ENCODE measurements at places on chromosomes 2 and 18.

- no peaks in the 10 kb centered on the region for H3K4me1 ChIP-seq
- H3K27me3 ChIP-seq = peaks cover 28% of the 10 kb centered on the region
- peak; percentile 42 for DNase-seq
- no peak overlapping the region for H3K4me3 ChIP-seq
- H3K36me3 ChIP-seq = no peaks in the 10 kb centered on the region
Observed at GRCh38 chr18:79544386-79544963, 135.1 kb upstream of the CTDP1 start.

DNA sequence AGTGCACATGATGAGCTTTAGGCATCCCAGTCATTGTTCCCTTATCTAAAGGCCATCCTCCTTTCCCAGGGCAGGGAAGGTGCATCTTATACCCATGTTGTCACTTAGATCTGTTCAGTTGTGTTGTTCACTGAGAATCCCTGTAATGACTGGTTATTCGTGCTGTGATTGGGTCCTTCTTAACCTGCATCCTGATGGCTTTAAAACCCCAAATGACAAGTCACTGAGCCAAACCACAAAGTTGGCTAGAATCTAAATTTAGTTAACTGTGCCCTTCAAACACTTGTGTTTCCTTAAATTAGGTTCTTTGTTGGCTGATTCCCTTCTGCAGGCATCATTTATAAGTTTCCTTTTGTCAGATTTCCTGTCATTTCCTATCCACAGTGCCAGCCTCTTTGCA, 58.5 kb upstream of the SLC16A14 start:
- H3K4me1 ChIP-seq = no peaks in the 10 kb centered on the region
- no peak overlapping the region for H3K4me3 ChIP-seq
- no peaks in the 10 kb centered on the region for H3K36me3 ChIP-seq
- DNase-seq = no peak
- H3K27me3 ChIP-seq = no peaks in the 10 kb centered on the region
- H3K27ac ChIP-seq = no peak overlapping the region

DNA sequence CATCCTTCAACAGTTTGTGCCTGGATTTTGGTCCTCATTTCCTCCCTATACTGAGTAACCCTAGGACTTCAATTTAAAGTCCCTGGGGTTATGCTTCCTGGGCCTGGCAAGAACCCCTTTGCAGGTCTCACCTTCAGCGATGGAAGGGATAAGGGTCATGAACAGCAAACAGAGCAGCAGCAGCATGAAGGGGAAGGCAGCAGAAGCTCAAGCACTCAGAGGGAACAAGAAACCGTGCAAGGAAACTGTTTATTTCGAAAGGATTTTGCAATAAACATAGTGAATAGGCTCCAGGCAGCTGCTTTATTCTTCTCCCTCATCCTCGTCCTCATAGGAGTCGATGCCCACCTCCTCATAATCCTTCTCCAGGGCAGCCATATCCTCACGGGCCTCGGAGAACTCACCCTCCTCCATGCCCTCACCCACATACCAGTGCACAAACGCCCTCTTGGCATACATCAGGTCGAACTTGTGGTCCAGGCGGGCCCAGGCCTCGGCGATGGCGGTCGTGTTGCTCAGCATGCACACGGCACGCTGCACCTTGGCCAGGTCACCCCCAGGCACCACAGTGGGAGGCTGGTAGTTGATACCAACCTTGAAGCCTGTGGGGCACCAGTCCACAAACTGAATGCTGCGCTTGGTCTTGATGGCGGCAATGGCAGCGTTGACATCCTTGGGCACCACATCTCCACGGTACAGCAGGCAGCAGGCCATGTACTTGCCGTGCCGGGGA, 2.8 kb upstream of the TUBA4B start:
- H3K36me3 ChIP-seq = peaks cover 48% of the 10 kb centered on the region
- H3K4me1 ChIP-seq = peaks cover 43% of the 10 kb centered on the region
- DNase-seq = no peak
- no peak overlapping the region for H3K4me3 ChIP-seq

- no peak for DNase-seq
- no peaks in the 10 kb centered on the region for H3K27me3 ChIP-seq
- no peaks in the 10 kb centered on the region for H3K36me3 ChIP-seq
- no peaks in the 10 kb centered on the region for H3K4me1 ChIP-seq
- no peak overlapping the region for H3K27ac ChIP-seq
- no peak overlapping the region for H3K4me3 ChIP-seq
Observed at GRCh38 chr2:214628091-214628490, 181.4 kb downstream of the BARD1 start.

DNA sequence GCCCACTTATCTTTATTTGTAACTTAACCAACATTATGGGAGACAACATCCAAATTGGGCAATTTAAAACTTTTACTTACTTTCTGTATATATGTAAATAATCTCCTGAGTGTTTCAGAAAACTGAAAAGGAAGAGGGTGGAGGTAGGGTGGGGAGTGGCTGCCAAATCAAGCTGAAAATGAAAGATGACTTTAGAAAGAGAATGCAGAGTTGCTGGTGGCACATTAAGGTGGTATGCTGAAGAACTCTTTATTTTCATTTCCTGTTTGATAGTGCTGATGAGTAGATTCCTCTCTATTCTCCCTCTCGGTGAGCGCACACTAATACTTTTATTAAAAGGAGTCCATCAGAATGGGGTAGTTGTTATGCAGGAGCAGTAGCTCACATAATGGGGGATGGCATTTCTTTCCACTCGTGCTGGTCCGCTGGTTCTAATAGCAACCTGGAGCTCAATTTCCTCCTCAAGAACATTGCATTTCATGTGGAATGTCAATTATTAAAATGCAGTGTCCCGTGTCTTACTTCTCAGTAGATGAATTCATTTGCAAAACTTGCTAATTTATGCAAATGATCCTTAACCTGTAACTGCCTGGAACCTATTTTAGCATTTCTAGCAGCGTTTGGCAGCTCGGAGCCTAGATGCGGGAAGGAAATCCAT, 466.9 kb upstream of the HNRNPA3 start:
- no peak overlapping the region for H3K4me3 ChIP-seq
- no peak for DNase-seq
- H3K27me3 ChIP-seq = peaks cover 3% of the 10 kb centered on the region
- no peak overlapping the region for H3K27ac ChIP-seq

DNA sequence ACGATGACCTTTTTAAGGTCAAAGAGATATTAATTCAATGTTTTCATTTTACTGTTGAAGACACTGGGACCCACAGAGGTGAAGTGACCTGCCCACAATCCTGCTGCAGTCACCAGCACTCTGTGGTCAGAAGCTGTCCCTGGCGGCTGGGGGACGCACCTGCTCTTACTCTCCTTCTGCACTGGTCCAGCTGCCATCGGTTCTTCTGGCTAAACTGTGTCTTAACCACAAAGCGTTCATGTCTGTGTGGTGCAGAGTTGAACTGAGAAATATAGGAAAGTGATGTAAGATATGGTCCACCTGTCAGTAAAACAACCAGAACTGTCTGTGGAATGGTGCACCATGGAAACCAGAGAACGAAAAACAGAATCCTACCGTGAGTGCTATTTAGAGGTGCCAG, 44.9 kb upstream of the SMIM21 start:
- H3K27me3 ChIP-seq = no peaks in the 10 kb centered on the region
- DNase-seq = no peak
- H3K4me3 ChIP-seq = no peak overlapping the region
- H3K36me3 ChIP-seq = no peaks in the 10 kb centered on the region
- no peak overlapping the region for H3K27ac ChIP-seq
- no peaks in the 10 kb centered on the region for H3K4me1 ChIP-seq

DNA sequence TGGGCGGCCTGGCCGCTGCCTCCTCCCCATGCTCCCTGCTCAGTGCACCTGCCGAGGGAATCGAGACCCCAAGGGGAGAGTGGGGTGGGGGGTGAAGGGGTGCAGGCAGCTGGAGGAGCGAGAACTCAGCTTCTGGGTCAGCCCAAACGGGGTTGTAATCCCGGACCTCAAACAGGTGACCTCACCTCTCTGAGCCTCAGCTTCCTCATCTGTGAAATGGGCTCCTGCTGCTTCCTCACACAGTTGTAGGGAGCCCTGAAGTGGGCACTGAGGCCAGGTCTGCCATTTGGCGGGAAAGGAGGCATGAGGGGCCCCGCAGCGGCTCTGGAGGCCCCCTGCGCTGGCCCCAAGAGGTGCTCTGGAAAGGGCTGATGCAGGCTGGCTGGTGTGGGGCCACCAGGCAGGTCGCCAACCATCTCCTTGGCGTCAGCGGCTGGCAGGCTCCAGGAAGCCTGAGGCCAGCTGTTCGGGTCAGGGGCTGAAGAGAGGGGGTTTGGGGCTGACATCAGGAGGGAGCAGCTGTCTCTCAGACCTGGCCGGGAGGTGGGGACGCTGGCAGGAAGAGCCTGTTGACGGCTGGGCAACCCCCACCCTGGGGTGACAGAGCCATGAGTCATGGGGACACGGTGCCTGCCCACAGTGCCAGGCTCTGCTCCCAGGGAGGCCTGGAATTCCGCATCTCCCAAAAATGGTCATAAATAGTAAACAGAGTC, 4.9 kb downstream of the KLHL30 start:
- H3K36me3 ChIP-seq = no peaks in the 10 kb centered on the region
- H3K4me1 ChIP-seq = peaks cover 28% of the 10 kb centered on the region
- H3K27ac ChIP-seq = no peak overlapping the region
- DNase-seq = no peak
- H3K27me3 ChIP-seq = no peaks in the 10 kb centered on the region

- H3K36me3 ChIP-seq = no peaks in the 10 kb centered on the region
- no peak for DNase-seq
- H3K27ac ChIP-seq = peak overlapping the region; percentile 69
- H3K4me3 ChIP-seq = no peak overlapping the region
- H3K4me1 ChIP-seq = peaks cover 36% of the 10 kb centered on the region
Observed at GRCh38 chr2:196403471-196403870, 232.1 kb upstream of the STK17B start.

DNA sequence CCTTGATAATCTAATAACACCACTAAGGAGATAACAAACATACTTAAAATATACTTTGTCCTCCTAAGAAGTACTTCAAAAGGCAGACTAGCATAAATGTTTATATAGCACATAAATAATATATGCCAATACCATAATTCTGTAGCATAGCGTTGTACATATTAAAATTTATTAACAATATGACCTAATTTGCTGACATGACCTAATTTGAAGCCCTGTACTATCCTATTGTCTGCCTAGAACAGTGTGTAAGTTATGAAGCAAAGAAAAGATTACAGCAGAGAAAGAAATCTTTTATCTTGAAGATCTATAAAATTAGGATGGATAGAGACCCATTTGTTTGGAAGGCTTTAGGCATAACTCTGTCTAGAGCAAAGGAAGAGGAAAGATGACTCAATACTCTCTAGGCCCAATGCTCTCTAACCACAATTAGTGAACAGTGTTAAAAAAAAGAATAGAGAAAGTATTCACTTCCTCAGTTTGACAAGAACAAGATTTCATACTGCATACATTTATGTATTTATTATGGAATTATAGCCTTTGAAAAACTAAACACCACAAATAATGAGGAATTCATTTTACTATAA, 231.3 kb downstream of the ZRANB3 start:
- no peak for DNase-seq
- peaks cover 10% of the 10 kb centered on the region for H3K4me1 ChIP-seq

DNA sequence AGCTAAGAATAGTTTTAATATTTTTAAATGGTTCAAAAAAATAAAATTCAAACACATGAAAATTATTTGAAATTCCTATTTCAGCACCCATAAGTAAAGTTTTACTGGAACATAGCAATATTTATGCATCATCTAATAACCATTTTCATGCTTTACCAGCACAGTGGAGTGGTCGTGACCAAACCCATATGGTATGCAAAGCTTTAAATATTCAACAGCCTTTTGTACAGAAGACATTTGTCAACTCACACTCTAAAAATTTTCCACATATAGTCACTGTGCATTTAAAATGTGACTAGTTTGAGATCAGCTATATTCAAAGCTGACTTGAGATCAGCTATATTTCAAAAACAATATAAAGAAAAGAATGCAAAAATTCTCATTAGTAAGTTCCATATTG, 46.2 kb downstream of the PUM2 start:
- peaks cover 95% of the 10 kb centered on the region for H3K36me3 ChIP-seq
- H3K27ac ChIP-seq = peak overlapping the region; percentile 34
- no peak overlapping the region for H3K4me3 ChIP-seq
- peaks cover 14% of the 10 kb centered on the region for H3K4me1 ChIP-seq

GRCh38 chr18:74395648-74396154, 61.4 kb downstream of the DIPK1C start:
- H3K27me3 ChIP-seq = peaks cover 22% of the 10 kb centered on the region
- H3K4me1 ChIP-seq = no peaks in the 10 kb centered on the region
- DNase-seq = no peak
- no peaks in the 10 kb centered on the region for H3K36me3 ChIP-seq

DNA sequence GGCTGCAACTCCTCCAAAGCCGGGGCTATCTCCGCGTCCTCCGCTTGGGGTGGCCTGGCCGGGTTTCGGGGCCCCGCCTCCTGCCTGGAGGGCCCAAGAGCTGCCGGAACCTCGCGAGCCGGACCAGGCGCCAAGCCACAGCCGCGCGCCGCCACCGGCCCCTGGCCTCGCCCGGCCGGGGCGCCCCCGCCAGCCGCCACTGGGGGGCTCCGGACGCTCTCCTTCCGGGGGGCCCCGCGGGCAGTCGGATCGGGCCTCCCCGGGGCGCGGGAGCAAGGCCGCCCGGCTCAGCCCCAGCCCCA, 17.4 kb upstream of the HAAO start:
- H3K4me1 ChIP-seq = no peaks in the 10 kb centered on the region
- peak overlapping the region; percentile 84 for H3K27ac ChIP-seq
- H3K4me3 ChIP-seq = peak overlapping the region; percentile 69
- no peaks in the 10 kb centered on the region for H3K36me3 ChIP-seq
- no peaks in the 10 kb centered on the region for H3K27me3 ChIP-seq

DNA sequence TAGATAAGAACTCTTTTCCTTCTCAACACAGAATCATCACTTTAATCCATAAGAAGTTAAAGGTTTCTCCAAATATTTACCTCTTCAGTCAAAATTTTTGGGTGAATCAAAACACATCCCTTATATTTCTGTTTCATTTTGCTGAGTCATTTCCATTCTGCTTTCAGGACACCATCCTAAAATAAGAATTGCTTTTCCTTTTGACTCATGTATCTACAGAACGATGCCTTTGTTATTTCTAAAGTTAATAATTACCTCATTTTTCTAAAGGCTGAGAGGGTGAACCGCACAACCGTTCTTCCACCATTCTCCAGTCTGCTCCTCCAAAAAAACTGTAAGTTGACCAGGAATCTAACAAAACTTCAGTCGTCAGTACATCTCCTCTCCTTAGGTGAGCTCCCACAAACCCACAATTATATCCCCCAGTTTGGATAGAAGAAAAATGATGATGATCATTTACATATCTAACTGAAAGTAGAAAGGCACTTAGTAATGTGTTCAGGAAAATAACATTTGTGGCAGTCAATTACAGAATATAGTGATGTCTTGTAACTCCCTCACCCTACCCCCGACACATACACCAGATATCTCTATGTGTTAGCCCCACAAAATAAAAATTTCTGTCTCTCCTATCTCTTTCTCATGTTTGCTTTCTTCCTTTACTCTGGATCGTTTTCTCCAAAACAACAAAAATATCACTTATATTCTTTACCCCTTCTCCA, 162.5 kb downstream of the RAD51AP2 start:
- H3K27me3 ChIP-seq = no peaks in the 10 kb centered on the region
- H3K4me3 ChIP-seq = no peak overlapping the region
- no peak overlapping the region for H3K27ac ChIP-seq
- H3K36me3 ChIP-seq = no peaks in the 10 kb centered on the region

- H3K27ac ChIP-seq = no peak overlapping the region
- H3K27me3 ChIP-seq = no peaks in the 10 kb centered on the region
- H3K4me3 ChIP-seq = no peak overlapping the region
- H3K4me1 ChIP-seq = peaks cover 15% of the 10 kb centered on the region
- no peak for DNase-seq
Observed at GRCh38 chr2:213098612-213099011, 52.8 kb downstream of the IKZF2 start.

GRCh38 chr2:66596256-66596655, 161.3 kb downstream of the MEIS1 start:
- no peaks in the 10 kb centered on the region for H3K36me3 ChIP-seq
- H3K4me3 ChIP-seq = no peak overlapping the region
- DNase-seq = no peak
- H3K4me1 ChIP-seq = no peaks in the 10 kb centered on the region
